ENCODE measurements at places on chromosomes 7 and 10. TPM values are rescaled to one million over a fixed set of nuclear protein-coding genes. Genes with fewer than 3 reads are reported as not detected.

KCNIP2 gene
- 4.4 TPM for total RNA-seq

OPN4 gene
- total RNA-seq: not detected

HOXA10 gene
- total RNA-seq: 0.13 TPM

CYP3A4 gene
- total RNA-seq: not detected

GPR37 gene
- total RNA-seq: 2.2 TPM

AVPI1 gene
- 20.4 TPM for total RNA-seq

SPDYE5 gene
- total RNA-seq: not detected

GIMAP7 gene
- 137 TPM for total RNA-seq

COA1 gene
- total RNA-seq: 71.6 TPM

Data from spleen (tissue), 13 donors.